T-helper 1 cell (primary cell): ENCODE measurements at places on chromosomes 2 and 18.

DNA sequence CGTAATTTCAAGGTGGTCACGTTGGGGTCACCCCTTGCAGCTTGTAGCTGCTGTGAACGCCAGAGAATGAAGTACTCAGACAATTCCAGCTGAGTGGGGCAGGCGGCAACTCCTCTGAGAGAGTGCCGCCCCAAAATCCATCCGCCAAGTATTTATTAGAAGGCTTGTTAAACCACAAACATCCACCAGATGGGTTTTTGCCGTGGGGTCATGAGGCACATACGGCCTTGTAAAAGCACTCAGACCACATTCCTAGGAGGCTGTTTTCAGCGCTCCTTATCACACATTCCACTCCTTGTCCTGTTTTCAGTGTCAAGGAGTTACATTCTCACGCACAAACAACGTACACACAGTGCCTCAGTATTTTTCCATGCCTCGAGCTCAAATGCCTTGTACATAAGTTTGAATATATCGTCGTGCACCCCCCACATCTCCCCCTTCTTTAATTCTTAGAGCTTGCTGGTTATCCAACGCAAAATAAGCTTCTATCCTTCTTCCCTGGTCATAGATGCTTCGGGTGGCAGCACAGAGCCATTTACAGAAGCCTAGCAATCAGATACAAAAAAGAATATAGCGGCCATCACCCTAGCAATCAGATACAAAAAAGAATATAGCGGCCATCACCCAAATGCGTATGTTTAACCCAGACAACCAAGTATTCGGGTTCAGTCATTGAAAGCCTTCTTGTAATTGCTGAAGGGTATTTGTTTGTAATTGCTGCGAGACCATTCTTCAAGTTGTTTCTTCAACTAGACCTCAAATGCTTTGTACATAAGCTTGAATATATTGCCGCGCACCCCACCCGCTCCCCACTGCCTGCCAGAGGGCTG is 7.3 kb downstream of the ALPP start:
- no peak for DNase-seq

DNA sequence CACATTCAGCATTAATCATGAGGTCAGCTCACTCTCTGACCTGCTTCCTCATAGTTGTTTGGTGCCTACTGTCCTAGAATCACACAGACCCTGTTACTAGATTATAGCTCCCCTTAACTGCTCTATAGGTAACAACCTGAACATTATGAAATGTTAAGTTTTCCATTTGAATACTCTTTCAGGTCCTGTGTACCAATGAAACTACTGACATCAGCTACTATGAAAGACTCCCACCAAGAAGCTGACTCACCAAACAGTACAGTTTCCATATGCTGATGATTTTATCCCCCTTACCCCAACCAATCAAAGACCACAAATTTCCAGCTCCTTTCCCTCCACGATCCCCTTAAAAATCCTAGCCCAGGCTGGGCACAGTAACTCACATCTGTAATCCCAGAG is 56.3 kb downstream of the SRBD1 start:
- no peak for DNase-seq

DNA sequence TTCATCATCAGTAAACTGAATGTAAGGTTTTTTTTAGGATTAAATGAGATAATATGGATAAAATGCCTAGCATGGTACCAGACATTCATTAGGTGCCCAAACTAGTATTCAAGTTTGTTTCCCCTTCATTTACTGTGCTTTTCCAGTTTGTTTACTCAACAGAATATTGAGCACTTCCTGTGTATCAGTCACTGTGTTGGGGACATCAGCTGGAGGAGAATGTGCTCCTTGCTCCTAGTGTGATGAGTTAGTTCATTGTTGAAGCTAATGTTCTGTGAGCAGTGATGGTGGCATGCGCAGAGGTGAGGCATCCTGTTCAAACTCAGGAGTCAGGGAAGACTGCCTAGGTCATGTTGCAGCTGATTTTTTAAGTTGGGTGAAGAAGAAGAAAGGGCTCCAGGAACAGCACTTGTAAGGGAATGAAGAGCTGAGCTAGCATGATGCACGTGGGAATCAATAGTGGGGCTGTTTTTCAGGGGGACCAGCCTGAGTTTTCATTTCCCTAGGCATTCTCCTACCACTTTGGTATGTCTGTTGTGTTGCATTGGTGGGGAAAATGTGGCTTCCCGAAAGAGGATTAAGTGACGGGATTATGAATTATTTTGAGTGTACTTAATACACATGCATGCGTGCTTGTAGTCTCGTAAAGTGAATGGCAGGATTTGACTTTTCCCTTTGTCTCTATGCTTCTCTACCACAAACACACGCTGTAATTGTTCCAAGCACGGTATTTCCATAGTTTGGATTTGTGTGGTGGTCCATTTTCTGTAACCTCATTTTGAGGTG is 23.7 kb downstream of the TTLL4 start:
- DNase-seq, result no peak

GRCh38 chr2:3037196-3038194 is 340.1 kb downstream of the EIPR1 start:
- DNase-seq, result no peak

DNA sequence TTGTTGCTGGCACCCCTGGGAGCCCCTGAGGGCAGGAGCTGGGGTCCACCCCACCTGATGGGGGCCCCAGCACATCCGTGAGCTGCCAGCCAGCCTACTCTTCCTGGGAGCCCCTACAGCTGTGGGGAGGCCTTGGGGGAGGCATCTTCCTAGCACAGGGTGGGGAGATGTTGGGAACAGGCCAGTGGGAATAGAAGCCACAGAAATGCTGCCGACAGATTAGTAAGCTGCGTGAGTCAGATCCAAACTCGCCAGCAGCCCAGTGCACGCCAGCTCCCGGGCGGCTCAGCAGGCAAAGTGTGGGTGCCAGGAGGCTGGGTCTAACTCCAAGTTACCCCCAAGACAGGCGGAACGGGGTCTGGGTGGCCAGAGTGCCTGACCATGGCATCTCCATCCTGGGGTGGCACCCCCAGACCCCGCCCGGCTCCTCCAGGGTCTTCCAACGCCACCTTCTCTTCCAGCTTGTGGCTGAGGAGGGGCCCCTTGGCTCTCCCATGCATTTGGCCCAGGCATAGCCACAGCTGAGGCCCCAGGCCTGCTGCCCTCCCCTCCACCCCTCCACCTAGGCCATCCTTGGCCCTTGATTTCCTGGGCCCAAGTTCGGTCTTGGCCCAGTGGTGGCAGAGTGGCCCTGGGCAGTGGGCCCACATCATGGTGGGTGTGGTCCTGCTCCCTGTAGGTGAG is 15.3 kb downstream of the CROCC2 start:
- no peak for DNase-seq

- no peak for DNase-seq
These were observed 208.5 kb upstream of the FN1 start for GRCh38 chr2:215644233-215644897.

DNA sequence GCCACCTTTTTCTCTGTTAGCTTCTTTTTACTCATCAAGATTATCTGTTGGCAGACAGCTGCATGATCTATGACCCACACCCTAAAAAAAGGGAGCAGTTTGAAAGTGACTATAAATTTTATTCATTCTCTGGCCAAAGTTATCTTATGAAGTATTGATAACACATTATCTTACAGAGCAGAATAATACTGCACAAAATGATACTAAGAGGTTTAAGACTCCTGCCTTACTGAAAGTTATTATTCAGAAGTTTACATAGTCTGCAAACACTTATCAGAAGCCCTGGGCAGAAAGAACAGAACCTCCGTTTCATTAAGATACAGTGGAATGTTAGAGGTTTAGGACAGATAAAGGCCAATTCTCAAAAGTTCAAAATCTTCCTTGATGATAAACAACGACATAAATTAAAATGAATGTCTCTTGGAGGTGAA is 78.2 kb downstream of the ZEB2 start:
- no peak for DNase-seq

DNA sequence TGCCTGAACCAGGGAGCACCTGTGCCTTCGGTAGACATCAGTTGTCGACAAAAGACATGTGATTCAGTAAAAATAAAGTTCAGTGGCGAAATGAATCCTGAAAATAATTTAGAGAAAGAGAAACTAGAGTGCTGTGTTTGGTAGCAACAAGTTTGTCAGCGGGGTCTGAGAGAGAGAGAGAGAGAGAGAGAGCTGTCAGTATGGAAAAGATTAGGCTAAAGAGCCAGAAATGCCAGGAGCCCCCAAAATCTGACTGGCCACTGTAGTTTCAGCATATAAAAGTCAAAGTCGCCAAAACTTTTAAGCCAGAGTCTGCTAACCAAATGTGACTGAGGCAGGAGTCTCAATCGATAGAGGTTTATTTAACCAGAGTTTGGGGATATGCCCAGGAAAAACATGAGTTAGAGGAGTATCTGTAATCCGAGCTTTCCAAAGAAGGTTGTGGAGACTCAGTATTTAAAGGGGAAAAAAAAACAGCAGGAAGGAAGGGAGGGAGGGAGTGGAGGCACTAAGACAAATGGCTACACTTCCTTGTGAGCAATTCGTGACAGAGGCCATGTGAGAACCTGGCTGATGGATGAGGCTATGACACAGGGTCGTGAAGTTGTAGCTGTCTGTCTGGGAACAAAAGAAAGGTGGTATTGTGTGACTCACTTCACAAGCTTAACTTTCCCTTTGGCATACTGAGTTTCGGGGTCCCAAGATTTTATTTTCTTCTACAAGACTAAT is 20.5 kb upstream of the GNAL start:
- DNase-seq, result no peak

- DNase-seq, result no peak
These were observed 261.4 kb upstream of the KCNJ3 start for GRCh38 chr2:154437104-154437503.
